ENCODE measurements at places on chromosomes 6 and 20.

GRCh38 chr20:40073535-40074111 lies 615.4 kb downstream of the MAFB start:
- peak; percentile 29 for DNase-seq

DNA sequence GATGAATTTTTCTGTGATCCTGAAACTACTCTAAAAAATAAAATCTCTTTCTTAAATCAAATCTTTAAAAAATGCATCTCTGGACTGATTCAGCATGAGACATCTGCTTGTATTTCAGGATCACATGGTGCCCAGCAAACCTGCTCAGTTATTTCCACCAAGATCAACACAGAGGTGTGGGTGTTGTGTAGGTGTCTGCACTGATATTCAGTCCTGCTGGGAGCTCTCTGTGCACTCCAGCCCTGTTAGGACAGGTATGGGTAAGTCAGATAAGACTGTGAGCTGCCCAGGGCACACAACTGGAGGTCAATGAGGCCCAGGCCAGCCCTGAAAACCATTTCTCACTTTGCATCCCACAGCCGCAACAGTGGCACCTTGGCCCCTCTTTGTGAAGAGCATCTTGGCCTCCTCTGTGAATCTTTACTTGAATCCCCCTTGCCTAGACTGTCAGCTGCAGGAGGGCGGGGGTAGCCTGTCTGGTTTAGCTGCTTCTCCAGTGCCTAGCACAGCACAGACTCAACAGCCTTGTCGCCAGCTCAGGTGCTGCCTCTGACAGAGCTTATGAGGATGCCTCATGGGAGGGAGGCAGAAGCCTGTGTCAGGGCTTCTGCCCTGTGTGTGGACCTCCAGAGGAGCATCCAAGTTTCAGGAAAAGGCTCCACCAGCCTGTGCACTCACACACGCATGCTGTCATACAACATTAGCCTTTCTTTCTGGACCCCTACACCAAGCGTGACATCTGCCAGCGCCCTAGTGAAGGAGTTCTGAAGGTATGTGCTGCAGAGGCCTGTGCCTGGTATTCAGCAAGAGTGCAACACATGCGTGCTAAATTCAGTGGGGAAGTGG lies 187.6 kb upstream of the CST7 start:
- no peak for DNase-seq

DNA sequence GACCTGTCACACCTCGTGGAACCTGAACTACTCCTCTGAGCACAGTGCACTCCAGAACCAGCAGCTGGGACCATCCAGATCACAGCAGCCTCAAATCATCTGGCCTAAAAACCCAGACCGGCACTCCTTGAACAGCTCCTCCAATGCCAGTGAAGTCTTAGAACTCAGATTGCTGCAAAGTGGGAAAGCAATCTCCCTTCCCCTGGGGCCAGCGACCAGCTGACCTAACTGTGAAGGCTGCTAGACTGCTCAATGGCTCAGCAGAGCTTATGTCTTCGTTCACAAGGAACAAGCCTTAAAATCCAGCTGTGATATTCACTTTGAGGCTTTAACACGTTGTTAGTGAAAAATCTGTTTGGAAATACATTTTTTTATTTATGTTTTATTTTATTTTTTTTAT lies 243.2 kb downstream of the ANKRD60 start:
- DNase-seq, result no peak

GRCh38 chr6:44116641-44117382 lies 10.4 kb downstream of the MRPL14 start:
- no peak for DNase-seq

DNA sequence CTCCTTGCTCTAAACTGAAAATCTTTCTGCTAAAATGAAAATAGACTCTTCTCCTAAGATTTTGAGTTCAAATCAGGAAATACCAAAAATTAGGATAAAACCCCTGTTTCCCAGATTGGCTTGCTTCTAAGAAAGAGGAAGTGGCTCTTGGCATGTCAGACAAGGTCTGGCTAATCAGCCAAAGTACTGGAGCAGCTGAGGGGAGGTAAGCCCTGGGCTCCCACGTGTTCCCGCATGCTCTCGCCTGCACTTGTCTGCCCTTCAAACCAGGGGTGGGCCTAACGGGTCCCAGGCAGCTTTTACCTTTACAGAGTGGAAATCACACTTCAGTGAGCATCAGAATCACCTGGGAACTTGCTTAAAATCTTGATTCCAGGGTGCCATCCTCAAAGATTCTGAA lies 43.2 kb upstream of the GABRR1 start:
- DNase-seq, result no peak

- peak; percentile 96 for DNase-seq
Observed at GRCh38 chr20:41339957-41340326, 679 bp upstream of the LPIN3 start.

DNA sequence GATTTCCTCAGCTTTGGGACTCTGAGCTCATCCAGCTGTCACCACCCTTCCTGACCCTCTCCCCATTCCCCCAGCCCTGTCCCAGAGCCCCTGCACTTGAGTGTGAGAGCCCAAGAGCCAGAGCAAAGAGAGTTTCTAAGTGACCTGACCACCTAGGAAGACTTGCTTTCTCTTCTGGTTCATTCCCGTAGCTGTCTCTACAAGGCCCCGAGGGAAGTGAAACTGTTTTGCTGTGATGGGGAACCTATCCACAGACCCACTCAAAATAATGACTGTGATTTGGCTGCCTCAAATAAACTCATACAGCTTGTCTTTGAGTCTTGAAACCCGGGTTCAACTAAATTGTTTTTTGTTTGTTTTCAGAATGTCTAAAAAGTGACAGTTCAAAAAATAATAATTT lies 74.6 kb upstream of the XRN2 start:
- no peak for DNase-seq

- DNase-seq, result no peak
Observed at GRCh38 chr6:18099511-18099910, 23.0 kb downstream of the NHLRC1 start.

GRCh38 chr6:5261545-5262109 lies 314 bp downstream of the FARS2 start:
- DNase-seq, result no peak

GRCh38 chr6:84779380-84779779 lies 15.0 kb upstream of the TBX18 start:
- DNase-seq, result no peak

DNA sequence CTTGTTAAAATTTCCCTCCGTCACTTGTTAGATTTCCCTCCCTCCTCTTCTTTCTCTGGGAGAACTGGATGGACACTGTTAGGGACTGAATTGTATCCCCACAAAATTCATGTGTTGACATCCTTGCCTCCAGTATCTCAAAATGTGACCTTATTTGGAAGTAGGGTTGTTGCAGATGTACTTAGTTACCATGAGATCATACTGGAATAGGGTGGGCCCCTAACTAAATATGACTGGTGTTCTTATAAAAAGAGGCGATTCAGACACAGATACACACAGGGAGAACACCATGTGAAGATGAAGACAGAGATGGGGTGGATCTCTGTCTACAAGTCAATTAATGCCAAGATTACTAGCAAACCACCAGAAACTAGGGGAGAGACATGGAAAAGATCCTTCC lies 139.5 kb downstream of the ALDH8A1 start:
- no peak for DNase-seq

GRCh38 chr6:145733810-145734209 lies 1.5 kb downstream of the EPM2A start:
- DNase-seq, result peak; percentile 34

GRCh38 chr6:13593103-13593502 lies 18.7 kb downstream of the SIRT5 start:
- no peak for DNase-seq

DNA sequence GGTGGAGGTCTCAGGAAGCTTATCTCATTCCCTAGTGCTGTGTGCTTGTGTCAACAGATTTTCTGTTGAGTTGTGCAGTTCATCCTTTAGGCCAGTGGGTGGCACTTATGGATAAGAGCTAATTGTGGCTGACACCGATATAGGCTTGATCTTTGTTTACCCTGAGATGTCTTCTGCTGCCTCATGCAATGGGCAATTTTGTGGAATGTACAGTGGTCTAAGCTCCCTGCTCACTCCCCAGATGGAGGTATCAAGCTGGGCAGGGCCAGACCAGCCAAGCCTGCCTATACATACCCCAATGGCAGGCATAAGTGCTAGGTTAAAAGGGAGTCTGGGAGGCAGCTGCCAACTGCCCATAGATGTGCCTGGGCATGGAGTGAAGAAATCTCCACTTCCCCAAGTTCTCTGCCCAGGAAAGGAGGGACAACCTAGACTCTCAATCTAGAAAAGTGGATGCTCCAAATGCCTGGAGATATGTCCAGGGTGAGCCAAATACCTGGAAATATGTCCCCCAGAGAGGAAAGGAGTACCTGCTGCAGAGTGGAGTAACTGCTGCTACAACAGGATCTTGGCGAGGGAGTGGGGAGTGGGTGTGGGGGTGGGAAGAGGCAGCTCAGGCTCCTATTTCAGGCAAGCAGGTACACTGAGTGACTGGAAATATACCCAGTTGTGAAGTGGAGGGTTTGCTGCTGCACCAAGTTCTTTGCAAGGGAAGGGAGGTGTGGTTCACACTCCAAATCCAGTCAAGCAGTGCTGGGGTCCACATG lies 53.2 kb upstream of the ARG1 start:
- peak; percentile 8 for DNase-seq

GRCh38 chr6:136749359-136749997 lies 42.8 kb downstream of the MAP3K5 start:
- no peak for DNase-seq

DNA sequence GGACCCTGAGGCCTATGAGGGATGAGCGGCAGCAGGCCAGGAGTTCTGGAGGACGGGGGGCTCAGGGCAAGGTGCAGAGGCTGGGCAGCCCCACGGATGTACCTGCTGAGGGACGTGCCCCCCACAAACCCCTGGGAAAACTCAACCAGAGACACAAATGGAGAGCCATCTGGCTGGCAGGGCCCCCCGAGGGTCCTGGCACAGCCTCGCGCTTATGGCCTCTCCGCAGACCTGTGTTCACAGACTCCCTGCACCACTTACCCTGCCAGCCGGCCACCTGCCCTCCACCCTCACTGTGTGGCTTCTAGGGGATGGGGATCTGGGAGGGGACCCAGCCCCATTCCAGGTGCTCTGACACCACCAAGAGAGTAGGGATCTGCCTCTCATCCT lies 3.4 kb upstream of the ZBTB46 start:
- no peak for DNase-seq

- DNase-seq, result no peak
Observed at GRCh38 chr6:107638493-107638892, 148.6 kb downstream of the SOBP start.

DNA sequence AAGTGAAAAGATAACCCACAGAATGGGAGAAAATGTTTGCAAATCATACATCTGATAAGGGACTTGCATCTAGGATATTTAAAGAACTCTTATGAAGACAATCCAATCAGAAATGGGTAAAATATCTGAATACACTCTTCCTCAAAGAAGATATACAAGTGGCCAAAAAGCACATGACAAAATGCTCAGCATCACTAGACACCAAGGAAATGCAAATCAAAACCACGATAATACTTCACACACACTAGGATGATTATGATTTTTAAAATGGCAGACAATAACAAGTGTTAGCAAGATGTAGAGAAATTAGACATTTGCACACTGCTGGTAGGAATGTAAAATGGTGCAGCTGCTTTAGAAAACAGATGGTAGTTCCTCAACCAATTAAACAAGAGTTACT lies 34.8 kb upstream of the SIRT5 start:
- no peak for DNase-seq

GRCh38 chr6:53598265-53598907 lies 53.5 kb upstream of the GCLC start:
- DNase-seq, result peak; percentile 43

- no peak for DNase-seq
Observed at GRCh38 chr20:61922936-61923335, 142.7 kb downstream of the TAF4 start.

DNA sequence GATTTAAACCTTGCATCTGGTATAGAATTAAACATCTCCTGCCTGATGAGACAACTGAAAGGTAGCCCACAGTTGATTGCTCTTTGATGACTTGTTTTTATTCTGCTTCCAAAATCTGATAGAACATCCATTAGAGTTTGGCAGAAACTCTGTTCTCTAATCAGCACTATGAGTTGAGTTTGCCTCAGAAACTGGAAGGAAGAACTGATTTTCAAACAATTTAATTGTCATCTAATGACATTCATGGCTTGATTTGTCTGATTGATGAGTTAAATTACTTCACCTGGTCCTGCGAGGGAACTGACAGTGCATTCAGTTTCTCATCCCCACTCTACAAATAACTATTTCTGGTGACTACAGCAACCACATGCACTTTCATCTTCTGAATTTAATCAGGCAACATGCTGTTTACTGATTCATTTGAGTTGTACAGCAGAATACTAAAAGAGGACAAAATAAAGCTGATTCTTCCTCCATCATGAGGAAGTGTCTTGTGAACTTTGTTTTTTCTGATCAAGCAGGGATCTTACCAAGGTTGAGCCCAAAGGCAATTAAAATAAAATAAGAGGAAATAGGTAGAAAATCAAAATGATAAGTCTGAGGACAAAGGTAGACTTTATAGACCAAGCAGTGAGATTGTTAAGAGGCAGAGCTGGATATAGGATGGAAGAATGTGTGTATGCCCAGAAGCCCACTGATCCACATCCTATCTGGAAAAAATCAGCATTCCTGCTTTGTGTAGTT lies 15.7 kb upstream of the MRAP2 start:
- no peak for DNase-seq

DNA sequence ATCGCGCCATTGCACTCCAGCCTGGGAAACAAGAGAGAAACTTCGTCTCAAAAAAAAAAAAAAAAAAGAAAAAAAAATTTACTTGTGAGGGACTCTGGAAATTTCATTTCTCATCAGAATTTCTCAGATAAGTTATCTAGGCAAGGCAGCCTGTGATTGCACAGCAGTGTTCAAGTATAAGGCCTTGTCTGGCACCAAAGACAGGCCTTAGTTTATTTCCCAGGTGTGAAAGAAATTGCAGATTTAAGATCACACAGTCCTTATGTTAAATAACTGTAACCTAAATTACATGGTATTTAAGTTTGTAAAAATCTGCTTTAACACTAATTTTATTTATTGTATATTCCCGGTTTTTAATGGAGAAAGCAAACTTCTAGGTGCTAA lies 34.8 kb downstream of the HFE start:
- DNase-seq, result no peak
